ENCODE measurements at places on chromosomes 1 and 21.

- DNase-seq: no peak
Observed at GRCh38 chr1:47584249-47584648, 146.4 kb downstream of the FOXD2 start.

GRCh38 chr1:21620496-21620895 is 48.7 kb downstream of the RAP1GAP start:
- DNase-seq: no peak

DNA sequence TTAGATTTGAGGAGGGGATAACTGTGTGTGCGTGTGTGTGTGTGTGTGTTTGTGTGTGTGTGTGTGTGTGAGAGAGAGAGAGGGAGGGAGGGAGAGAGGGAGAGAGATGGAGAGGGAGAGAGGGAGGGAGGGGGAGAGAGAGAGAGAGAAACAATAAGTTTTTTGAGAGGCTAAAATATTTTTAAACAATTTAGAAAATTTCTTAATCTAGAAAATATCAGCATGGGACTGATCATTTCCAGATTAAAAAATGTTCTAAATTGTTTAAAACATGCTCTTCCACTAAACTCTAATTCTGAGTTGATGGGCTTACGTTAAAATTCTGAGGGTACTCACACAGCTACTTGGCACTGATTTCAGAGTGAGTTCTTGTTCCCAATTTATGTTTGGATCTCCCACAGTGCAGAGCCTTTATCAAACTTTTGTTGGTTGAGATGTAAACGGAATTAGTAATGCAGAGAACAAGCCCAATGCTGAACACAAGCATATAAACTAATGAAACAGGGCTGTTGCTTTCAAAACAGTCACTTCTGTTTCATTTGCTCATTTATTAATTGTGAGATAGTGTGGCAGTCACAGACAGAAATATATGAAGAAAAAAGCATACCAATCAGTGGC is 73.4 kb upstream of the RGS2 start:
- DNase-seq: no peak

DNA sequence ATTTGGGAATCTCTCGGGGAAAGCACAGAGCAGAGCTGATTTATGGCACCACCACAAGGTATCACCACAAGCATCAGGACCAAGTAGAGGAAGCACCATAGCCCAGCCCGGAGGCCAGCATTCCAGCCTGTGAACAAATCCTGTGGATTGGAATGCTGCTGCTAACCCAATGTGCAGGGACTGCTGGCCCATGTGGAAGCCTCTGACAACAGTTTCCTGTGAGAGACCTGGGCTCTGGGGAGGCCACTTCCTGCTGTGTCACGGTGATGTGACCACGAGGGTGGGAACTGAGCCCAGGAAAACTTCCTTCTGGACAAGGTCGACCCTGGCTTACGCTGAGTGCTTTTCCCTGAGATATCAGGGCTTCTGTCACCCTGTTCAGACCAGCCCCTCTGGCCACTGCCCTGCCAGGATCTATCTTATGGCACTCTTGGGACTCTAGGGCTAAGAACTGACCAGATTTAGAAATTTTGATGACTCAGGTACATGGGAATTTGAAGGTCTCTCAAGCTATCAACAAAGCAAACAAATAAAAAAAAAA is 88.3 kb upstream of the NGF start:
- DNase-seq: no peak

- no peak for DNase-seq
Observed at GRCh38 chr1:244920911-244921761, 56.8 kb upstream of the HNRNPU start.

- no peak for DNase-seq
Observed at GRCh38 chr1:85274969-85275453, 1.4 kb downstream of the BCL10 start.

DNA sequence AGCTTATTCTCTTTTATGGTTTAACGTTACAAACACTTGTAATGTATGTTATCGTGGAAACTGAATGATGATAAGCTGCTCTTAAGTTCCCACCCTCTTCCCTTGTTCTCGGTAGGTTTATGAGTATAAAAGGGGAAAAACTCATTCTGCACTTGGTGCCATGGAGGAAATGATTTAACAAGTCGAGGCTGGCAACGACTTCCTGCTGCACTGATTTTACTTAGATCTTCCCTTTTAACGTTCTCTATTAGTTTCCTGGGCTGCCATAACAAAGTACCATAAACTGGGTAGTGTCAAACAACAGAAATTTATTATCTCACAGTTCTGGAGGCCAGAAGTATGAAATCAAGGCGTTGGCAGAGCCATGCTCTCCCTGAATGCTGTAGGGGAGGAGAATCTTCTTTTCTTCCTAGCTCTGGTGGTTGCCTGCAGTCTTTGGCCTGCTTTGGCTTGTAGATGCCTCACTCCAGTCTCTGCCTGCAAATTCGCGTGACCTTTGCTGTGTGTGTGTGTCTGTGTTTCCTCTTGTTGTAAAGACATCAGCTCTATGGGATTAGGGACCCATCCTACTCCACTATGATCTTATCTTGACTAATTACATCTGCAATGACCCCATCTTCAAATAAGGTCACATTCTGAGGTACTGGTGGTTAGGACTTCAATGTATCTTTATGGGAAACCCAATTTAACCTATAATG is 26.3 kb downstream of the HUNK start:
- DNase-seq: no peak

GRCh38 chr1:37822906-37823815 is 15.2 kb upstream of the YRDC start:
- DNase-seq: no peak

- no peak for DNase-seq
Observed at GRCh38 chr1:176391621-176392020, 71.4 kb upstream of the PAPPA2 start.

DNA sequence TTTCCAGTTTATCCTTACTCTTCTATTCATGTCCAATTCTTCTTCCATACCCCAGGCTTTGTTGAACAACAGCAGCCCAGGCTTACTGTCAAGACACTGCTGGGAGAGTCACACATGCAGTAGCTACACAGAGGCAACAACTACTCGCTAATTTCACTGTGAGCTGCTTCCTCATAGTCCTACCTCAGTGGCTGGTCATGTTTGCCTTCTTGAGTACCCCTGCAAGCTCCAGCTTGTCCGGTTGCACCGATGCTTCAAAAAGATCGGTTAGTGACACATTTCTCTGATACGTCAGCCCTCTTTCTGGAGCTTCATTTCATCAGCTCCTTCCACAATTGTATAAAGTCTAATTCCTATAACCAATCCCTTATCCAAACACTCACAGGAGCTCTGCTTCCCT is 246.7 kb upstream of the NFIA start:
- DNase-seq: no peak

DNA sequence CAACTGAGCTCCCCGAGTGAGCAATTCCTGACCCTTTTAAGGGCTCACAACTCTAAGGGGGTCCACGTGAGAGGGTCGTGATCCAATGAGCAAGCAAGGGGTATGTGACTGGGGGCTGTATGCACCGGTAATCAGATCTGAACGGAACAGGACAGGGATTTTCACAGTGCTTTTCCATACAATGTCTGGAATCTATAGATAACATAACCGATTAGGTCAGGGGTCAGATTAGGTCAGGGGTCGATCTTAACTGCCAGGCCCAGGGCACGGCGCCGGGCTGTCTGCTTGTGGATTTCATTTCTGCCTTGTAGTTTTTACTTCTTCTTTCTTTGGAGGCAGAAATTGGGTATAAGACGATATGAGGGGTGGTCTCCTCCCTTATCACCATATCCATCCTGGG is 30.7 kb upstream of the OPRD1 start:
- DNase-seq: no peak

All from CD4-positive, alpha-beta T cell treated with Interleukin-10 for 1 hour (primary cell).